H1 (cell line): ENCODE measurements at places on chromosomes 4 and X. TPM values are rescaled to one million over a fixed set of nuclear protein-coding genes. Genes with fewer than 3 reads are reported as not detected.

- no peak for DNase-seq
Measured at GRCh38 chrX:105013719-105014118, 206.8 kb downstream of the TEX13A start.

DNA sequence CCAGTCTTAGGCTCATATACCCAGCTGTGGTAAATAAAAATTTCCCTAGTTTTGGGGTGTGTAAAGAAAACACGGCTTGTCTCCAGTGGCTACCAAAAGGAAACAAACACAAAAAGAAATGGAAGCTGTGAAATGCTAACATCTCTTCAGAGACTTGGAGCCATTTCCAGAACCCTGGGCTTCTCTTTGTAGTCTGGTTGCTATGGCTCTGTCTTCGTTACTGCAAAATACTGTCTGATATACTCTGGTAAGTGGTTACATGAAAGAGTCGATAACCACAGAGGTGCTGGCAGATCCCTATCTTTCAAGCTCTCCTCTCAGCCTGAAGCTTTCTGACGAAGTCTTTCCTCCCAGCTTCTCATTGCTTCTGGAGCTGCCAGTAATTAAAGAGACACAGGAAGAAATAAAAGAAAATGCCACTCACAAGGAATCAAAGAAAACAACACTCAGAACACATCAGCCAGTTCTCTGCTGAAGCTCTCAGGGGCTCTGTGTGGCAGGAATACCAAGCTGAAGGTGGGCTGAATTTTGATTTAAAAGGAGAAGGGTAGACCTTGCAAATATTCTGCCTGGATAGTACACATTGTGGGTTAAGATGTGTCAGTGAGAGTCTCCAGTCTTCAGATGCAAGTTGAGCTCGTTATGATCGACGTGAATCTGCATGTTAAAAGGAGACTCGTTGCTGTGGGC is 107.6 kb upstream of the FAM9C start:
- DNase-seq, result no peak

DNA sequence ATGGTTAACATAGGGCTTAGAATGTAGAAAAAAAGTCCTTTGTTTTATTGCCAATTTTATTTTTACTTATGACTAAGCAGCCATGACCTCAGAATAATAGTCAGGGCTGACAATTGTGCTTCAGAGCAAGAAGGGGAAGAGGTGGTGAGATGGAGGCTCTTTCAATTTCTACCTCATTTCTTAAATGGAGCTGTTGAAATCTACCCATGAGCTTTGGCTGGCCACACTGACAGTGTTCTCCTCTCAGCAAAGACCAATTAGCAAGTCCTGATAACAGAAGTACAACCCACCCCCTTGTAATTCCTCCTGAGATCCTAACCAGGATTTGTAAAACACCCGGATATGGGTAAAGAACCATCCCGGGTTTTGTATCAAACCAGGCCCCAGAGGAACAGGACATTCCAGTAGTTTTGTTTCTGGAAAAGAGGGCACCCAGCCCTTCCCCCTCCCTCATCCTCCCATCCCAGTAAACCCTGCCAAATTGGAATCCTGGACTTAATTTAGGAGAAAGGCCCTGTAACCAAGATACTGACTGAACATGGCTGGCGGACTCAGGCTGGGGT is at the start of gene HEPH:
Gene HEPH, plus strand, starts transcription at position 399 of the 563 bp plus-strand sequence. CDS start 6,324 bp downstream, outside the sequence.
- DNase-seq, result peak; percentile 2

Gene TTC29
- not detected in 2 replicates for polyA plus RNA-seq

DNA sequence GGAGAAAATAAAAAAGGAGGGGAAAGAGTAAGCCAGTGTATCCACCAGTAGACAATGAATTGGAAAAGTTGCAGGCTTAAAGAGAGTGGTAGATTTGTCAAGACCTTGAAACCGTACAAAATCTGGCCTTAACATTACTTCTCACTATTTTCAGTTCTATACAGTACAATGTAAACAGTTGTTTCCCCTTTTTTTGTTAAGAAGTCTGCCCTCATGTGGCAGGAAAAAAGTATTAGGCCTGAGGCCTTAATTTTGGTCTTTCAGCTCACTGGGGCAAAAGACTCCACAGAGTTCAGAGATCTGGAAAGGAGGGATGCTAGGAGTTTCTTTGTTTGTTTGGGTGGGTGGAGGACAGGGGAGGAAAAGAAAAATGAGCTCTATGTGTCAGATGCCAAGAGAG is 92.8 kb upstream of the CCDC160 start:
- no peak for DNase-seq

Gene GRID2
- 25.5 and 31.1 TPM in 2 replicates for polyA plus RNA-seq

Gene XAGE1B
- polyA plus RNA-seq, result not detected in 2 replicates

GRCh38 chrX:13091111-13091765 is 46.8 kb upstream of the FAM9C start:
- DNase-seq, result no peak

DNA sequence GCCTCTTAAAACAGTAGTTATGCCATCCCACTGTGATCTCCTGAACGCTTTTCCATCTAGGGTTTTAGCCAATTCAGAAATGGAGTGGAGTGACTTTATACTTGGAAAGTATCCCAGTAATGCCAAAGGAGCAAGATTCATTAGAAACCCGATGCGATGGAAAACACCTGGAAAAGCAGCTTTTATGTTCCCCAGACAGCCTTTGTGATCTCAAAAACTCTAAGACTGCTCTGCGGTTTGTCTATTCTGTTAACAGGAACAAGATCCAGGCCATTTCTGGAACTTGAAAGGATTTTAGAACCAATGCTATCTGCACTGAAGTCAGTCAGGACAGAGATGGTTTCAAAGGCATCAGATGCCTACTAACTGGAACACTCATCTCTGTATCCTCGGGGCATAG is 145.1 kb downstream of the APBB2 start:
- no peak for DNase-seq

- DNase-seq, result no peak
Measured at GRCh38 chr4:171181090-171181489, 632.1 kb upstream of the GALNTL6 start.

Gene ASB9
- polyA plus RNA-seq, result 0.64 and 1.2 TPM in 2 replicates

DNA sequence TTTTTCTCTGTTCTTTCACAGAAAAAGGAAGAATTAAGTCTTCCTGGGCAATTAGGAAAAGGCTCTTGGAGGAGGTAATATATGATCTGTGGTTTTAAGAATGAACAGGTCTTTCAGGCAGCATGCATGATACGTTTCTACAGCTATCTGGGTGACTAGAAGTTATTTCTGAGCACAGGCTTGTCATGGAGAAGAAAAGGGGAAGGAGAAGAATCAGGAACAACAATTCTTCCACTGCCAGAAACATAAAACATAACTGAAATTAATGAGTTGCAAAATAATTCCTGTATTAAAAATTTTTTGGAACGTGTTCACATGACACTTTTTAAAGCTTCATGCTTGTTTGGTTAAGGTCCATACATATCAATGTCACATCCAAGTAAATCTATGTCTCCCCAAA is 17.7 kb upstream of the STIM2 start:
- DNase-seq, result no peak

DNA sequence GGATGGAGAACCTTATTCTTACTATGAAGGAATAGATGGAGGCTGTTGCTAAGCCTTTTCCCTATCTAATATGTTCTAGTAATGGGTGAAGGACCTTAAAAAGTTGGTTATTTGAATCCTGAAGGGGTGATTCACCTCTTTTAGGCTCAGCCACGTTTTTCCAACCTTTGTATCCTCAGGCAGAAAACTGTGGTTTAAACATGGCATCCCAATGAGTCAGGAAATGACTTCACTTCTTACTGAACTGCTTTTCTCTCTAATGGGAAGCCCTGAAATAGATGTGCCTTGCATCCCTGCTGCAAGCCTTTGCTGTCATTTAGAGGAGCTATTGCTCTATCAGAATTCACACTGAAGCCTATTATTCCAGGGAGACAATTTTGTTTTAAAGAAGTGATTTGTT is 191.0 kb upstream of the ARX start:
- no peak for DNase-seq

Gene ADH1B
- not detected in 2 replicates for polyA plus RNA-seq

Gene MAGEB1
- 0.05 and 0.08 TPM in 2 replicates for polyA plus RNA-seq

DNA sequence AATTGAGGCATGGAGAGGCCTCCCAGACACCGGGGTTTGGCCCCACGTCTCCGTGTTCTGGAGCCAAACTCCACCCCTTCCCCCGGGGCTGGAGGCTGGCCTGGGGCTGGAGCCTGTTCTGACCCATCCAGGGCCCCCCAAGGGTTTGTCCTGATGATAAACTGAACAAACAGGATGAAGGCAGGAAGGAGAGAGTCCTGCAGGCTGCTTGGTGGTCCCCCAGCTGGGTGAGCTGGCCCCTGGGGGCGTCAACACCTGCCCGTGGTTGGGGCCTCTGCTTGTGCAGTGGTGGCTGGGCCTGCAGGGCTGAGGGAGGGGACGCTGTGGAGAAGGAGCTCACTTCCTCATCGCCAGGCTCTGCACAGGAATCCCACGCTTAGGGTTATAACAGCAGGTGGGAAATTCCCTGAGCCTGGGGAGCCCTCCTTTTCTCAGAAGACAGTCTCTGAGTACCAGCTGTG is 2.3 kb downstream of the SH3TC1 start:
- no peak for DNase-seq

- DNase-seq, result no peak
Measured at GRCh38 chr4:184890499-184890898, 64.7 kb upstream of the ACSL1 start.

DNA sequence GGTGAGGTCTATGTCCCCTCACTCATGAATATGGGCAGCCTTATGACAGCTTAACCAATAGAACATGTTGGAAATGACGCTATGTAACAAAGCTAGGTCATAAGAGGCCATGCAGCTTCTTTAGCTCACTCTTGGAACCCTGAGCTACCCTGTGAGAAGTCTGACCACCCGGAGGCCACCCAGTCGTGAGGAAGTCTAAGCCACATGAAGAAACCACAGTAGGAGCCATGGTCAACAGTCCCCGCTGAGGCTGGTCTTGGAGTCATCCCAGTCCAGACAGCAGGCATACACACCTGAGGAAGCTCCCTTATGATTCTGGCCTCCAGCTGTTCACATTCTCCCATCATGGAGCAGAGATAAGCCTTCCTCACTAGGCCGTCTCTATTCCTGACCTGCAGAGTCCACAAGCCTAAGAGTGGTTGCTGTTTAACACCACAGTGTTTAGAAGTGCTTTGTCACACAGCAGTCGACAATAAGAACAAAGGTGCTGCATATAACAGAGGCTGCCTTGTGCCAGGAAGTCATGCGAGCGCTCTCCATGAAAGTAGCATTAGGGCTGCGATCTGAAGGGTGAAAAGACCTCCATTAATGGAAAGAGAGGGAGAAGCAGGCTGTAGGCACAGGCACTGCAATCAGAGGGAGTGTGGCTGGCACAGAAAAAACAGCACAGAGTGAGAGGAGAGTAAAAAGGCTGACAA is 38.2 kb downstream of the TSPAN5 start:
- DNase-seq, result no peak

- no peak for DNase-seq
Measured at GRCh38 chr4:122901247-122902010, 21.0 kb downstream of the NUDT6 start.

DNA sequence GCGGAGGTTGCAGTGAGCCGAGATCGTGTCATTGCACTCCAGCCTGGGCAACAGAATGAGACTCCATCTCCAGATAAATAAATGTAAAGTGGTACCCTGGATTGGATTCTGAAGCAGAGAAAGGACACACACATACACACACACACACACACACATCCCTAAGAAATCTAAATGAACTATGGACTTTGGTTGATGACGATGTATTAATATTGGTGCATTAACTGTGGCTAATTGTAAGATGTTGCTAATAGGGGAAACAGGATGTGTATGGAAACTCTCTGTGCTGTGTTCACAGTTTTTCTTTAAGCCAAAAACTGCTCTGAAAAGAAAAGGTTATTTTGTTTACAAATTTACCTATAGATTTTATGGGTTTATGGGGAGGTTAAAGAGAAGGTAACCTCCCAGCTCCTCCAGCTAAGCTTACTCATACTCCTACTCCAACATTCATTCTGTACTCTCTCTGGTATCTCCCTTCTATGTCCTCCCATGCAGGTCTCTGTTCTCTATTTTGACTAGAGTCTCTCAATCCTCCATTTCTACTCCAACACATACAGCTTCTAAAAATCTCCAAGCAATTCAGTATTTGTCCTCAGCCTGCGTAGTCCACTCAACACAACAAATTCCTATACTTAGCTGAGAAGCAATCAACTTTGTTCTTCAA is 46.5 kb upstream of the RELL1 start:
- DNase-seq, result no peak

- no peak for DNase-seq
Measured at GRCh38 chr4:83606898-83607297, 71.0 kb downstream of the GPAT3 start.

DNA sequence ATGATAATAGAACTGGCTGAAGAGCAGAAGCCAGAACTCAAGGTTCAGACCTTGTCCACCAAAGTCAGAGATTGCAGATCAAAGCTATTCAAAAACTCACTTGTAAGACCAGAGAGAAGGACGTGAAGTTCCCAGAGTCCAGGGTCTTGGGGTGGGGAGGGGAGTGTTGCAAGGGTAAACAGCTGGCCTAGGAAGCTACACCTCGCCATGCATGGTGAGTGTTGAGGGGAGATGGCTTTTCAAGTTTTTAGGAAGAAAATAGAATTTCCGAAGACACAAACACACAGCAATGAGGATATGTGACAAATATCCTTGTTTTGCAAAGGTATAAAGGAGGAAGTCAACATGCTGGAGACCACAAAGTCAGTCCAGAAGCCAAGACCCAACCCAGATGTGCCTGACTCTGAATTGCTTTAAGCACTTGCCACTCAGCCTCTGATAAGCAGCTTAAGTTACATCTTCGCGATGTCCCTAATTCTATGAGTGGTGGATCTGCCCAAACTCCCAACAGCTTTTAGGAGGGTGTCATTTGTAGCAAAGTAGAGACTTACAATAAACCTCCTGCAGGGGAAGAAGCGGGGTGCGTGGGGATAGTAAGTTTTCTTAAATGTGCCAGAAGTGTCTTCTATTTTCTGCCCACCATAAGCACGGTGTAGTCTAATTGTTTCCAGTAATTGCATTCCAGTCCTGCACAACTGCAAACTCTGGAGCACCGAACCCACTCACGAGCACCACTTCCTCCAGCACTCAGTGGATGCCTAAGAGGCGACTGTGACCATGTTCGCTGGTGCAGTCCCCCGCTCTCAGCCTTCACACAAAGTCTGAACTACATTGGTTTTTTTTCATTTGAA is 26.5 kb downstream of the HAND2 start:
- DNase-seq, result no peak

Gene MGAT4D
- polyA plus RNA-seq, result not detected in 2 replicates

GRCh38 chr4:498328-498904 is 540 bp downstream of the ZNF721 start:
- no peak for DNase-seq

DNA sequence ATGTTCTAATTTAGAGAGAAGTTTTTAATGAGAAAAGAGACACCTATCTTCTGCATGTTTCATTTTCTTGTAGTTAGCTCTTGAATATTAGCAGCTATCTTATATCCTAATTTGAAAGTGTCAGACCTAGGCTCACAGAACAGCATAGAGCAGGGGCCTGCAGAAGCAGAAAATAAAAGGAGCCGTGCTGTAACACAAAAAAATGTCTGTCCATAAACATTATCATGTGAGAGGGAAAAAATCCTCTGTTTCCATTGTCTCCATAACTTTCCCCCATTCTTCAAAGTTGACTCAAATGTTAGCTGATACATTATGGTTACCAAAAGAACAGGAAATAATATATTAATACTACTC is 329.2 kb upstream of the EPHA5 start:
- no peak for DNase-seq

Gene UNC5C
- polyA plus RNA-seq, result 0.30 and 0.36 TPM in 2 replicates

Gene NXT2
- 3.8 and 6.1 TPM in 2 replicates for polyA plus RNA-seq

Gene GAR1
- polyA plus RNA-seq, result 9.4 and 14.5 TPM in 2 replicates
